Activated CD4-positive, alpha-beta memory T cell treated with anti-CD3 and anti-CD28 coated beads for 36 hours (primary cell): ENCODE measurements at places on chromosomes 16 and 17. TPM values are rescaled to one million over a fixed set of nuclear protein-coding genes. Genes with fewer than 3 reads are reported as not detected.

GRCh38 chr17:57911834-57912673 lies 43.2 kb downstream of the CUEDC1 start:
- H3K4me3 ChIP-seq, result no peak overlapping the region
- no peak for DNase-seq
- no peak overlapping the region for H3K27ac ChIP-seq
- H3K36me3 ChIP-seq, result no peaks in the 10 kb centered on the region

DNA sequence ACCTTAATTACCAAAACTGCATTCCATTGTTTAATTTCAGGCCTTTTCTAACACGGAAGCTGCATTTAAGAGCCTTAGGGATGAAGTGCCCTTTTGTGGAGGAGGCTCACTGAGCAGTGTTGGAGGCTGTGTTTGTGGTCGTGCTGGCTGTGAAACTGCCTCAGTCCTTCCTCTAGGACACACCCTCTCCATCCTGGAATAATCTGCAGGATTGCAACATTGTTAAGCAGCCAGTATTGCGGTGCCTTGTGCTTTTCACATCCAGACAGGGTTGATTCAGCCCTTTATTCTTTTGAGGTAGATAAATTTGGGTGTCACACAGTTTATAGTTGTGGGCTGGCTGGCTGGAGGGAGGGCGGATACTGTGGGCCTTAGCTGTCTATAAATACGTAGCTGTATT lies 141.6 kb downstream of the CDRT15L2 start:
- DNase-seq, result no peak
- H3K36me3 ChIP-seq, result no peaks in the 10 kb centered on the region
- no peak overlapping the region for H3K4me3 ChIP-seq
- H3K27me3 ChIP-seq, result no peaks in the 10 kb centered on the region
- H3K27ac ChIP-seq, result no peak overlapping the region
- H3K4me1 ChIP-seq, result no peaks in the 10 kb centered on the region

Gene KARS1
- 277 TPM for total RNA-seq

DNA sequence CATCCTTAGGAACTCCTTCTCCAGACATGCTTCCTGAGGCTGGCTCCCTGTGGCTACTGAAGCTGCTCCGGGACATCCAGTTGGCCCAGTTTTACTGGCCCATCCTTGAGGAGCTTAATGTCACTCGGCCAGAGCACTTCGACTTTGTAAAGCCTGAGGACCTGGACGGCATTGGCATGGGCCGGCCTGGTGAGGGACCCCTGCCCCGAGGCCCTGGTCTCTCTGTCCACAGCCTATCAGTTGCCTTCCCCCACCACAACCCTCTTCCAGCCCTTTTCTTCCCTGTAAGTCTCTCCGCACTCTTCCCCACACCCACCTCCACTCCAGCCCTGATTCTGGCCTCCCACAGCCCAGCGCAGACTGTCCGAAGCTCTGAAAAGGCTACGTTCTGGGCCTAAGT lies 2.0 kb downstream of the TNK1 start:
- DNase-seq, result no peak
- peaks cover 29% of the 10 kb centered on the region for H3K27me3 ChIP-seq
- peaks cover 6% of the 10 kb centered on the region for H3K4me1 ChIP-seq
- no peaks in the 10 kb centered on the region for H3K36me3 ChIP-seq
- no peak overlapping the region for H3K27ac ChIP-seq
- peak overlapping the region; percentile 3 for H3K4me3 ChIP-seq

DNA sequence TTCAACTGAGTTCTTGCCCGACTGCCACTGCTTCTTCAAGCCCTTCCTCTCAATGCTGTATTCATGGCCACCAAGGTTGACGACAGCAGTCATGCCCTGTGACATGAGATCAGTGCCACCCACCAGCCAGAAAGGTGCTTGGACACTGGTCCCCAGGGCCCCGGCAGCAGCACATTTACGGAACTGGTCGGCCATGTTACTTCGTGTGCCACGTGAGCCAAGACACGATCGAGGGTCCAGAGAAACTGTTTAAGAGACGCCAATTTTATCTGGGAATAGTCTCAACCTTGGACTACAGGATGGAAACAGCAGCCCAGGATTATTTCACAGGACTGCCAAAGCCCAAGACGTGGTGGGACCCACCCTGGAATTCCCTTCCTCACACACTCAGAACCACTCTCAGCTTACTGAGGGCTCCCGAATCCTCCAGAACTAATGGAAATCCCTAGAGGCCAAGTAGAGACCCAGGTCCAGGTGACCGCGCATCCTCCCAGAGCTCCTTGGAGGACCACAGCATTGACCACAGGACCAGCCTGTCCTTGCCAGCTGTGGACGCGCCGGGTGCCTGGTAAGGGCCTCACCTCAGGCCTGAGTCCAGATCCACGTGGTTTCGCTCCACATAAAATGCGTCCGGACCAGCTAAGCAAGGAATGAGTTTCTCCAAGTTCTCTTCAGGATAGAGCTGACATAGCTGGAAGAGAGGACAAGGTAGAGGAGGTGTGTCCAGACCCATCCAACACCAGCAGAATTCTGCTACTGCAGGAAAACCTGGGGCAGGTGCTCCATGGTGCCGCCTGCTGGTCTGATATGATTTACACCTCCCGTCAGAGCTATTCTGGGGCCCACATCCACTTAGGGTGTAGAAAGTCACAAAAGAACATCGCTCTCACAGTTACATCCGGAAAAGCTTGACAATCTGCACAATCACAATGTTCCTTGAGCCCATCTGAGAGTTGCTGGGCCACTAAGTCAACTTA lies 28.2 kb downstream of the MAP1LC3B start:
- no peak for DNase-seq
- H3K4me3 ChIP-seq, result no peak overlapping the region
- H3K27me3 ChIP-seq, result no peaks in the 10 kb centered on the region
- peaks cover 21% of the 10 kb centered on the region for H3K36me3 ChIP-seq
- H3K27ac ChIP-seq, result no peak overlapping the region
- H3K4me1 ChIP-seq, result no peaks in the 10 kb centered on the region
